ENCODE measurements at places on chromosomes 4 and X.
A peak's percentile ranks its signal among the peaks of the same experiment; 100 is the strongest.

- DNase-seq: peak; percentile 19
These were observed 150.3 kb downstream of the FBXW7 start for GRCh38 chr4:152385551-152385950.

- no peak for DNase-seq
These were observed 14.7 kb upstream of the PDE6B start for GRCh38 chr4:610411-611261.

DNA sequence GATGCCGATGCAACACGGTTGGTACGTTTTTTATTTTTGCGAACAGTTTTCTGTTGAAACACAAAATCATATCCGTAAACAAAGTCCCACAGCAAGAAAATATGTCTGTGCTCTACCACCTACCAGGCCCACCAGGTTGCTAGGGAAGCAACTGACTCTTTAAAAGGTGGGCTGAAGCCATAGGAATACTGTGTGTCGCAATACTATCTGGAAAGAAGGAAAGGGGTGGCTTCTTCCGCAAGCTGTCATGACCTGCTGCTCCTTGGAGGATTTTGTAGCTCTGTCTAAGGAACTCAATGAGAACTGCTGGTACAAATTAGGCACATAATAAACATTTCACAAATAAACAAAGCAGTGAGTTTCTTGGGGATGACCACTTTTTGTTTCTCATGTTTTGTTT is 46.5 kb downstream of the BEND2 start:
- no peak for DNase-seq

DNA sequence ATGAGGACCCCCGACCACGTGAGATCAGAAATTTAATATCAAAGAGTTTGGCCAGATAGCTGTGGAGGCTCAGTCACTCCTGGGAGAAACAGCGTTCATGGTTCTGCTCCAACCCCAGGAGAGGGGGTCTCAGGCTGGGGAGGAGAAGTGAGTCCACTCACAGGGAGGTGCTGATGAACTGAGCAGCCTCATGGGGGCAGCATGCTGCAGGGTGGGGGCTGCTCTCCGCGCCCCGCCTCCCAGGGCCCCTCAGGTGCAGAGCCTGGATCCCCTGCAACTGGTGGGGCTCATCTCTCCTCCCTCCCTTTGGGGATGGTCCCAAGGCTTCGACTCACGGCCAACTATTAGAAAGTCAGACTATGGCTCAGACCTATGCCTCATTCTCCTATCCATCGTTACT is 26.6 kb upstream of the C4orf50 start:
- no peak for DNase-seq
